NT2/D1 (cell line): ENCODE measurements at places on chromosomes 2 and 18.

DNA sequence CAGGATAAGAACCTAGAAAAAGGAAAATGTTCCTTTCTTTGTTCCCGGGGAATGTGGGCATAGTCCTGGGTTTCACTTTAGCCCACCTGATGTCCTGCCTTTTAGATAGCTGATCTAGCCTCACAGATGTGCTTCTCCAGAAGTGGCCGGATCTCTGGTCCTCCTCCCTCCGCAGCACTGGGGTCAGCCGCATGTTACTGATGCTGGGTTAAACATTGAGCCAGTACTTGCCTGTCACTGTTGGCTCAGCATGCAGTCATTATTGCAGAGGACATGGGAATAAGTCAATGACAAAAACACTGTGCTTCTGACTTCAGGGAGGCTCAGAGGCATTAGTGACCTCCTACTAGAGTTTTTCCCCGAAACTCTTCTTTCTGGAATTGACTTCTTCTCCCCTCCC is 27.6 kb downstream of the NCK2 start:
- no peak for DNase-seq

GRCh38 chr2:209763106-209763505 is 8.5 kb upstream of the UNC80 start:
- DNase-seq: no peak

DNA sequence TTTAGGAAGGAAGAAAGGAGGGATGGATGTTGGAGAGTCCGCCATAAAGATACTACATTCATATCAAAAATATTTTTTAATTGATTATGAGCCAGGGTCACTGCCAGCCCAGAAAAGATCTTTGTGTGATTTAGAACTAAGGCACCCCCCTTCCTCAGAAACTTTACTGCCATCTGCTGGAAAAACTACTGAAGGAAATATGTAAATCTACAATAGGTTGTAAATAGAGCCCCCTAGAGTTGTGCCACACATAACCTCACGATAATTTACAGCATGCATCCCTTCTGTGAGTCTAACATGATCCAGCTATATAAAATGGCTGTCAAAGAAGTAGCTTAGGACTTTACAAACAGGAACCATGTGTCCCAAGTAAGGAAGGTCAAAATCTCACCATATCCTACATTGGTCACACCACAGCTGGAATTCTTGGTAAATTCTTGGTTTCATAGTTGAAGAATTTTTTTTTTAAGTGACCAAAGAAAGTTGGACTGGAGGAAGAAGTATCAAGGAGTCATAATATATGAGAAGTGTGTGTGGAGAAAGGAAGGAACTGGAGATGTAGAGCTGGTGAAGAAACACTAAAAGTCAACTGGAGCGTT is 152.5 kb downstream of the CYP26B1 start:
- no peak for DNase-seq

DNA sequence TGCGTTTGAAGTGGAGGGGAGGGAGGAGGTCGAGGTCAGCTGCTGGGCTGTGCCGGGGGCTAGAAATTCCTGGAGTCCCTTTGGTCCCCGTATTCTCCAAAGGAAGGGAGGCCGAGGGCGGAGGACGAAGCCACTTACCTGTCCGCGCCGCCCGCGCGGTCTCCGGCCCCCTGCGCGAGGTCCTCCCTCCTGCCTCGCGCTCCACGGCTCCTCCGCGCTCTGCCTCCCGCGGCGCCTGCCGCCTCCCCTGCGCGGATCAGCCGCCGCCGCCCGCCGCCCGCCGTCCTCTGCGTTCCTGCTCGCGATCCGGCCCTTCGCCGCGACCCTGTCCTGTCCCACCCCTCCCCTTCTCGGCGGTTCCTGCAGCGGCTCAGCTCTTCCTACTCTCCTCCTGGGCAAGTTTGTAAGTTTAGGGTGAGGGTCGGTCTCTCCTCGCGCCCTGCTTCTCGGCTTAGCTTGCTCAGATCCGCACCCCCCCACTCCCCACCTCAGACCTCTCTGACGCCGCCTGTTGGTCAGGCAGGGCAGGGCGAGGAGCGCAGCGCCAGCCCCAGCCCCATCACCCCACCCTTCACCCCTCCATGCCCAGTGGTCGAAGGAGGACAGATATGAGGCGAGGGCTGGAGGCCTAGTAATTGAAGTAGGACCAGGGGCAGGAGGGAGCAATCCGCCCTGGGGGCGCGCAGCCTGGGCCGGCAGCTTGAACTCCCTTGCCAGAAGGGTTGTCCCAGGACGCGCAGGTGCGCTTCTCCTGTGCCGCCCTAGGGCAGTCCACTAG is 9.7 kb upstream of the SKOR2 start:
- no peak for DNase-seq

- no peak for DNase-seq
Measured at GRCh38 chr2:37698931-37699481, 27.6 kb upstream of the CDC42EP3 start.

- peak; percentile 40 for DNase-seq
Measured at GRCh38 chr2:9333591-9334171, 89.6 kb downstream of the ITGB1BP1 start.
